Activated gamma-delta T cell treated with anti-CD3 and anti-CD28 coated beads, Interleukin-2, amount 50 U/mL, for 16 hours (primary cell): ENCODE measurements at places on chromosomes 11 and 22.

GRCh38 chr11:44046182-44046581 lies 1.6 kb upstream of the ACCSL start:
- no peak for DNase-seq

DNA sequence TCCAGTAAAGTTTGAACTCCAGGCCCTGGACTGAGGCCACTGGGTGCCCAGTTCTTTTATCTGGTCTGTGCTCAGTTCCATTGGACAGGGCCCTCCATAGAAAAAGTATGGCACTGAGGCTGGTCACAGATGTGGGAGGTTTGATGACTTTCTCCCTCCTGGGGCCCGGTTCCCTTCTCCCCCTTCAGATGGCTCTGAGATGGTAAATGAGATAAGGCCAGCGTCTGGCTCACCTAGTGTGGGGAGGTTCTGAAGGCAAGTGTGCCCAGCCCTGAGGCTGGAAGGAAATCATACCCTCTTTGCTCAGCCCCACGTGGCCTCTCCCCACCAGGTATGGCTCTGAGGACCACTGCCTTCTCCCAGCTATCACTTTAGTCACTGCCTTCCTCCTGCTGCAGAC lies 1.5 kb upstream of the CLDN5 start:
- no peak for DNase-seq

DNA sequence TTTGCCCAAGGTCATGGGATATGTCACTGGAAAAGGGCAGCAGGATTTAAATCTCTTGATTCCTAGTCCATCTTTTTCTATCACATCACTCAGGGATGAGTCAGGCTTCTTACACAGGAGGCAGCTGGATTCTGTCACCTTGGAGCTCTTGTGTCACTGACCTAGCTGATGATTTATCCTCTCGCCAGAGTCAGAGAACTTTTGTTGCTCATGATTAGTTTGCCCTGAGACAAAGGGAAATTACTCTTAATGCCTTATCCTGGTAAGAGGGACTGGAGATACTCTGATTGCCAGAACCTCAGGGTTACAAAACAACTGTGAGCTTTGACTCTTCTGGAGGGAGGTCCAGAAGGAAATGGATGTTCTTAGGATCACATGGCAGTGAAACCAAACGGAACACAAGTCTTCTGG lies 10.1 kb downstream of the COA4 start:
- no peak for DNase-seq

GRCh38 chr11:58199271-58199670 lies 4.7 kb downstream of the OR1S2 start:
- DNase-seq, result no peak

DNA sequence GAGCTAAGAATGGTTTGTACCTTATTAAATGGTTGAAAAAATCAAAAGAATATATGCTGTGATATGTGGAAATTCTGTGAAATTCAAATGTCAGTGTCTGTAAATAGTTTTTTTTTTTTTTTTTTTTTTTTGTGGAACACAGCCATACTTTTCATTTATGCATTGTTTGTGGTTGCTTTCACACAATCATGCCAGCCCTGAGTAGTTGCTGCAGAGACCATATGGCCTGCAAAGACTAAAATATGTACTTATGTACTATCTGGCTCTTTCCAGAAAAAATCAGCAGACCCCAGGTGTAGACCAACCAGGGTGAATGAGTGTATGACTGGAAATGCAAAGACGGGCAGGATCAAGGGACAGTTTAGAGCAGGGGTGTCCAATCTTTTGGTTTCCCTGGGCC lies 98.3 kb downstream of the PTPRJ start:
- DNase-seq, result no peak
